ENCODE measurements at places on chromosomes 1 and 21.

GRCh38 chr1:78855258-78855657 is 151.3 kb downstream of the ADGRL4 start:
- DNase-seq, result no peak

DNA sequence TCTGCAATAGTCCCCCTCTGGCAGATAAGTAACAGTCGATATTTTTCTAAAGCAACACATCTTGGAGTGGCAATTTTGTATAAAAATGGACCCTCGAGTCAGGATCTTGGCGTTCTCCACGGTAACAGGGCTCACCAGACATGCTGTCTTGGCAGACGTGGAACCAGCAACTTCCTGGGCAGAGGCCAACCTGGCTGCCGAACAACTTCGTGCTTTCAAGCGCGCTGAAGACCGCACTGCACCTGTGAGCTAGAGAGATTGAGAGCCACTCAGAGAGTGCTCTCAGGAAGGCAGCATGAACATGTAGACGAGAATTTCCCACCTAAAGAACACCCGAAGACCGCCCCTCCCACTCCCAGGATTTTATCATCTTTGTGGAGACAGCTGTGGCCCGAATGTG is 7.3 kb downstream of the C1orf174 start:
- DNase-seq, result no peak

- no peak for DNase-seq
These were observed 247.5 kb downstream of the NRIP1 start for GRCh38 chr21:14817311-14817710.

DNA sequence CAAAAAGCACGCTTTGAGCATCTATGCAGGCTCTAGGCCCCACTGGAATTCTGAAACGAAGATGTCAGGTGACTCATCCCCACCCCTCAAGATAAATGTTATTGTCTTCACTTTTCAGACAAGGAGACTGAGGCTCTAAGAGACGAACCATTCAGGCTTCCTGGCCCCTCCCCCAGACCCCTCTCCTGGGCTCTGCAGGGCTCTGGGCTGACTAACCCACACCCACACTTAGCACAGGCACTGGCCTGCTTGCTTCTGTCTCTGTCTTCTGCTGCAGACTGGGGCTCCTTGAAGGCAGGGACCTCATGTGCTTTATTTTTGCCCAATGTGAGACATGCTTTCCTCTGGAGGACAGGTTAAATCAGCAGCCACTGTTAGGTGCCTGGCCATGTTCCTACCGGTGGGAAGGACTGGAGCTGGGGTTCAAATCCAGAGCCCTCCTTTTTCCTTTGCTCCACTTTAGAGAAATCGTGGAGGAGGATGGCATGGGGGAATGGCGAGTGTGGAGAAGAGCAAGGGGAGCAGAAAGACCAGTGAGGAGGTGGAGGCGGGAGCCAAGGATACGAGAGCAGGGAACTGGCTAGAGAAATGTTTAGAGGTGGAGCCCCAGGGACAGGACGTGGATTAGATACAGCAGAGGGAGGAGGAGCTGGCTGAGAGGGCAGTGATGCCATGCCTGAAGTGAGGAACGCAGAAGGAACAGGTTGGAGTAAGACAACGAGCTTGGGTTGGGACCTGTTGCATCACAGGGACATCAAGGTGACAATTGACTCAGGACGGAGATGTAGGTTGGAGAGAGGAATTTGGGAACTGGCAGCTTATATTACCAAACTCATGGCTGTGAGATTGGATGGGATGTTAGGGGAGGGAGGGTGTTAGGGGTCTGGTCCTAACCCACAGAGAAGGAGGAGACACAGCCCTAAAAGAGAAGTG is 1.7 kb downstream of the TMEM125 start:
- DNase-seq, result no peak

GRCh38 chr1:36506276-36506920 is 23.7 kb upstream of the CSF3R start:
- no peak for DNase-seq

DNA sequence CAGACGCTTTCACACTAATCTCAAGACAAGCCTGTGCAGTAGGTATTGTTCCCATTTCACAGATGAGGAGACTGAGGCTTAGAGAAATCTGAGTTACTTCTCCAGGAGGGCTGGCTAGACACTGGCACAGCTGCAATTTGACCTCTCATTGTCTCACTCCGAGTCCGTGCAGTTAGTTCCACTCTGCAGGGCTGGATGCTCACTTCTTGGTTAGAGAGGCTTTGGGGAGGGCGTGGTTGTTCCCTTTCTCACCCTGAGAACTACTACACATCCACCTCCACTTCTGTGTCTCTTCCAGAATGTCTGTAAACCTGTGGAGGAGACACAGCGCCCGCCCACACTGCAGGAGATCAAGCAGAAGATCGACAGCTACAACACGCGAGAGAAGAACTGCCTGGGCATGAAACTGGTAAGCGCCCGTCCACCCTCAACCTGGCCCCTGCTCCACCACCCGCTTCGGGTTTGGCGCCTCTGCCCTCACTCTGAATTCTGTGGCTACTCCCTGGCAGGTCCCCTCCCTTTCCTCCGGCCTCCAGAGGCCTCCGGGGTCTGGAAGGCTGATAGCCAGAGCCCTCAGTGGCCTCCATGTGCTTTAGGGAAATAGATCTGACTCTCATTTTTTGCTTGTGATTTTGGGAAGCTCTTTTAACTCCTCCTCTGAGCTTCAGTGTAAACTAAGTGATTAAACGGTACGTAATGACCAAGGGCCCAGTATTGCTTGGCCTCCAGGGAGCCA is 29.1 kb downstream of the EIF2D start:
- no peak for DNase-seq

- no peak for DNase-seq
These were observed 18.4 kb upstream of the TSPAN2 start for GRCh38 chr1:115107516-115108260.

DNA sequence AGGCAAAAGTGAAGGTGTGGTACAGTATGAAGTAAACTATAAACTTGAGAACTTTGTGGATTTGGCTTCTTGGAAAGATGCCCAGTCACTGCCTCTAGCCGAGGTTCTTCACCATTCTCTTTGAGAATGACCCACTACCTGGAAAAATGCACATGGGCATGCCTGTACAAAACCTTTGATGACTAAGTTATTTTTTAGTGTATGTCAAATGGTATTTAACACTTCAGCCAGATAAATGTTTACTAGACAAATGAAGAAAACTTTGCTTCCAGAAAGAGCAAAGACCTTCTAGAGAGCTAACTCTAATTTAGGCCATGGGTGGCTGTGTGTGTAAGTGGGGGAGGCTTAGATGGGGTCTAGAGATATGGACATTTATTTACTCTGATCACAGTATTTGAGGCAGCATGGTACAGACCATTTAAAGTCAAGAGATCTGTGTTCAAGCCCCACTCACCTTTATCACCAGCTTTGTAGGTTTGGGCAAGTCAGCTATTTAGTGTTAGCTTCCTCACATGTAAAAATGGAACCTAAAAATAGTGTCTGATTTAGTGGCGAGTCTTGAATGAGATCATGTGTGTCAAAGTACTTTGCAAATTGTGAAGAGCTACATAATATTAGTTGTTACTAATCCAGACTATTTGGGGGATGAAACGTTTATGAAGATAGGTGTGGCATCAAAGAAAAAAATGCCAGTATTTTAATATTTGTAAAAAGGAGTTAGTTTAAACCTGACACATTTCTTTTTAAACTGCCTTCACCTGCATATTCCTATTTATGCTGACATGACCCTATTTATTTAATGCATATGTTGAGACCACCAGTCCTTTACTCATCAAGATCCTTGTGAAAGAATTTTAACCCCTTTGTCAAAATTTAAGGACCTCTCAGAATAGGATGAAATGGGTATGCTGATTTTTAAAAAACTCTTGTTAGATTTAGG is 20.2 kb downstream of the NFYC start:
- no peak for DNase-seq

DNA sequence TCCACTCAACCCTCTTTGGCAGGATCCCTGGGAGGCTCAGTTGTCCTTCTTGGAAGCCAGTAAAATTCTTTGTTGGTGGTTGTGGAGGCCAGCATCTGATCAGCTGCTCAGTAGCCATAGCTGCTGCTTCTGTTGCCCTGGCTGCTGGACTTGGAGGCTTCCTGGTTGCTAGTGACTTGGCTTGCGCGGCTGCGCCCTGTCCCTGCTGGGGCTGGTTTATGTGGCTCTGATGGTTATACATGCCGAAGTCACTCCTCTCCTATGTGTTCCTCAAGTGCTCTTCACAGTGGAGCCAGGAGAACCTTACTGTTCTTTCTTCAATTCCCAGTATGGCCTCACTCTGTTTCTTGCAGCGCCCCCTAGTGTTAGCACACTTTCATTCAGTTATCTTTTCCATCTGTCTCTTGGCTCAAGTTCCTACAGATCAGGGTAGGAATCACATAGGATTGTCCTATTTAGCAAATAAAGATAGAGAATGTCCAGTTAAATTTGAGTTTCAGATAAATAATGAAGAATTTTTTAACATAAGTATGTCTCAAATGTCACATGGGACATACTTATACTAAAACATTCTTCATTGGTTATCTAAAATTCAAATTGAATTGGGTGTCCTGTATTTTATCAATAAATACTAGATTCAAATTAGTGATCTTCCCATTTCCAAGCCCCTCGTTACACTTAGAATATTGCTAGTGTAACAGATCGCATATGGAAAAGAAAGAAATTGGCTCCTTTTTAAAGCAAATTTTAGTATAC is 176.5 kb downstream of the TGFB2 start:
- DNase-seq, result peak; percentile 18

DNA sequence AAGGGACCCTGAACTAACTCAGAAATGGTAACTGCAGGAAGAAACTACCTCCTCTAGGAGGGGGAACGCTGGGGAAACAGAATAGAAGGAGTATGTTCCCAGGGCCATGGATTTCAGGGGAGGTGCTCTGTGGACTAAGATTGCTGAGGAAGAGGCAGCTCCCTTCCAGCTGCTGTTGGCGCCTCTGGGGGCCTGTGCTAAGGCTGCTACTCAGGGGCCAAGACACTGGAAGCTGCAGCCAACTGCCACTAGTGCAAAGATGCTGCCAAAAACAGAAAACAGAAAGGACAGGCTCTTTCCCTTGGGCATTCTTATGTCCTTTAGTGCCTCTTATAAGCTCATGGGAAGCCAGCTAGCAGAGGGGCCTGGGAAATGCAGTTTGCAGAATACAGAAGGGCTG is 58.0 kb upstream of the SGIP1 start:
- no peak for DNase-seq

- DNase-seq, result no peak
These were observed 51.2 kb downstream of the GIPC2 start for GRCh38 chr1:78096976-78097375.

DNA sequence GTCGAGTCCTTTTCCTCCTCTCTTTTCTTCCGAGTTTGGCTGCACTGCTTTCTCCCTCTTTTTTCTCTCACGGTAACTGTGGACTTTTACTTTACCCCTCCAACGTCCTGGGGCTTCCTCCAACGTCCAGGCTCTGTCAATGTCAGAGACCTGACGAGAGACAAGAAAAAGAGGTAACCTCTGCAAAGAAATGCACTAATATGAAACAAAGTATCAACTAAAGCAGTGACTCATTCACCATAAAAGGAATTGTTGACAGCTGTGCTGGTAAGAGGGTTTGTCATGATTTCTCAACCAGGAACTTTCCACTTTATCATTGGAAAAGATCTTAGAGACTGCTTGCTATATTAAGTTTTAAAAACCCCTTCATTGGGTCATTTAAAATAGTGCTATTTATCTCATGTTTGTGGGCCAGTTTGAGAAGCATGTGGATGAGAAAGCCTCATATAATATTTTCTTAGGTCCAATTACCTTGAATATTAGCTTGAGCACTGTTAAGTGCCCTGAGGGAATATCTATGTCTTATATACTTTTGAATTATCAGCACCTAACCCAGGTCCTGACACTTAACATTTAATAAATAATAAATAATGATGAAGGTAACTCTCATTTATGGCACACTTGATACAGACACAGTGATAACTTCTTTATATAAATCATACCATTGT is at the start of gene GBP2:
GBP2 (minus strand) TSS at position 202 of the 668 bp plus-strand sequence. CDS start 4,148 bp downstream, outside the sequence.
- DNase-seq, result peak; percentile 24

- no peak for DNase-seq
These were observed 129.6 kb downstream of the USH2A start for GRCh38 chr1:216293683-216294082.

DNA sequence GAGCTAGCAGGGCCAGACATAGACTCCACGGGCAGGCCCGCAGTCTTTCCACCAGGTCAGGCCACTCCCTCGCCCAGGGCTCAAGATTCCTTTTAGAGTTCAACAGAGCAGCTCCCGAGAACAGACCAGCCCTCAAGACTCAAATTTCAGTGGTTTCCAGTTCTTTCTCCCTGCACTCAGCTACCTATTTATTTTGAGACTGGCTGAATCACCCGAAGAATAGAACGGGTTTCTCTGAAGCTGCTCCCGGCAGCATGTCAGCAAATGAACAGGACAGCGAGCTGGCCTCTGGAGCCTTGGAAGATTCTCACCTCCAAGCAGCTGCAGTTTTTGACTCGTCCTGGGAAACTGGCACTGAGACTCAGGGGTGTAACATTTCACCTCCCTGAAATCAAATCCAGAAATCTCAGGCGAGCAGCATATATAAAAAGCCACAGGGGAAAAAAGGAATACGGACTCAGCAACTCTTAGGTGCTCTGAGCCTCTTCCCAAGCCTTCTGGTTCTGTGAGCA is 177.9 kb downstream of the CLIC6 start:
- DNase-seq, result no peak

- DNase-seq, result no peak
These were observed 107.9 kb downstream of the FGGY start for GRCh38 chr1:59404796-59405195.

DNA sequence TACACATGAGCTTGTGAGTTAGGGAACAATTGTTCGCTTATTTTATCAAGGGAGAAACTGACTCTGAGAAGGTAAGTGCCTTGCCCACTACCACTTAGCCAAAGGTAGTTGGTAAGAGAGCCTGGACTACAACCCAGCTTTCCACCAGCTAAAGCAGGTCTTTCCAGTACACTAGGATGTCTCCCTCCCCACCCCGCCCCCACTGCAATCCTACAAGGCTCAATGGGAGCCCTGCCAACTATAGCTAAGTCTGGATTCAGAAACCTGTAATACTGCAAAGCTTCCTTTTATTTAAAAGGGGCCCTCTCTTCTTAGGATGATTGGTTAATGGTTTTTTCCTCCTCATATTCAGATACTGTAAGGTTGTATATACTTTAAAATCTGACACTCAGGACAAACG is 102.0 kb upstream of the C8B start:
- DNase-seq, result no peak

DNA sequence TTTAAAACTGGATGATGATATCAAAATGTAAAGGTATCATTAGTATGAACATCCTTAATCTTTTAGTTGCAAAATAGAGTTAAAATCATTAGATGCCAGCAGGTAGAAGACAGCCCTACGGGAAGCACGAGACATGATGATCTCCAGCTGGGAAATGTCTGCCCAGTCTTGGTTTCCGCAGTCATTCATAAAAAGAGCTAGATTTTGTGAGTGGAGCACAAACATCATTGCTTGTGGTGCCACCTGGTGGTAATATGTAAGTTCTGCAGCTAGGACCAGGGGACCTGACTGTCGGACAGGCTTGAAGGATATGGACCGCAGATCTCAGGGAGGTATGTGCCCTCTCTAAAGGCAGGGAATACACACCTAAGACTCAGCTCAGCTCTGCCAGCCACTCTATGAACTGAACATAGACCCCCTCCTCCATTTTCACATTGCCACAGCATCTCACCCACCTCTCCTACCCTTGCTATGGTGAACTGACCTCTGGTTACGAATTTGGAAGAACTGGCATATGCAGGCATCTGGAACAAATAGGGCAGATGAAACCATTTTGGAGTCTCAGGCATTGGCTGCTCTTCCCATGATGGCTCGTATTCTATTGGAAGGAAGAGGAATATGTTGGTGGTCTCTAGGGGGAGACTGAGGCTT is 9.2 kb downstream of the FCMR start:
- DNase-seq, result peak; percentile 69

Measured in HuH-7.5 (cell line).